Myometrial cell (primary cell): ENCODE measurements at places on chromosomes 7 and 10. TPM values are rescaled to one million over a fixed set of nuclear protein-coding genes. Genes with fewer than 3 reads are reported as not detected.

The CHN2 gene
- total RNA-seq: 2.6 TPM in 1 of 2 replicates, not detected in the other

The DRGX gene
- total RNA-seq: not detected in 2 replicates

The UBE3C gene
- 69.5 and 75.3 TPM in 2 replicates for total RNA-seq

The TAC1 gene
- not detected in 2 replicates for total RNA-seq

The PIK3CG gene
- total RNA-seq: under 0.01 TPM in 1 of 2 replicates, not detected in the other

The ARL5B gene
- 4.6 and 8.2 TPM in 2 replicates for total RNA-seq

The PKD2L1 gene
- not detected in 2 replicates for total RNA-seq

The ZNF783 gene
- total RNA-seq: 3.0 and 4.6 TPM in 2 replicates

The PTN gene
- total RNA-seq: 15.3 and 19.1 TPM in 2 replicates

The SYT15 gene
- total RNA-seq: not detected in 2 replicates

The CALHM1 gene
- total RNA-seq: not detected in 2 replicates

The GPC2 gene
- total RNA-seq: 0.18 and 0.29 TPM in 2 replicates

The CTAGE6 gene
- total RNA-seq: 0.35 TPM in 1 of 2 replicates, not detected in the other

The NIPSNAP2 gene
- total RNA-seq: 51.3 and 58.1 TPM in 2 replicates

The C10orf62 gene
- not detected in 2 replicates for total RNA-seq

The CALHM2 gene
- total RNA-seq: 38.6 and 52.5 TPM in 2 replicates

The BRAF gene
- total RNA-seq: 9.8 and 12.2 TPM in 2 replicates

The CLDN3 gene
- total RNA-seq: not detected in 2 replicates
